ENCODE measurements at places on chromosomes 1 and 21.

DNA sequence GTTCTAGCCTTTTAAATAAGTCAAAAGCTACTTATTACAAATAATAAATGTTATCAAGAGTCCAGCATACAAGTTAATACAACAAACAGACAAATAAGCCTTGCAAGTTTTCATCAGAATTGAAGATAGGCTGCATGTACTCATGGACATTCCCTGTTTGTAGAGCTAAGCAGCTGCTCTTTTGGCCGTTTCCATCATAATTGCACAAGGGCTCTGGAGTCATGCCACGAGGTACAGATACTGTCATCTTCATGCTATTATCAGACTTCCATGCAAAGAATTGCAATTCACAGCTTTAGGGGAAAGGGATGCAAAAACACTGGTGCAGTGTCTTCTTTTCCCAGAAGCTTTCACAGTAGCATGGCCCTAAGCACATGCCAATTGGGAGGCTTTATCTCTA, 52.8 kb upstream of the TBX15 start:
- DNase-seq: no peak

GRCh38 chr1:94253456-94254017, 16.2 kb upstream of the ARHGAP29 start:
- no peak for DNase-seq

DNA sequence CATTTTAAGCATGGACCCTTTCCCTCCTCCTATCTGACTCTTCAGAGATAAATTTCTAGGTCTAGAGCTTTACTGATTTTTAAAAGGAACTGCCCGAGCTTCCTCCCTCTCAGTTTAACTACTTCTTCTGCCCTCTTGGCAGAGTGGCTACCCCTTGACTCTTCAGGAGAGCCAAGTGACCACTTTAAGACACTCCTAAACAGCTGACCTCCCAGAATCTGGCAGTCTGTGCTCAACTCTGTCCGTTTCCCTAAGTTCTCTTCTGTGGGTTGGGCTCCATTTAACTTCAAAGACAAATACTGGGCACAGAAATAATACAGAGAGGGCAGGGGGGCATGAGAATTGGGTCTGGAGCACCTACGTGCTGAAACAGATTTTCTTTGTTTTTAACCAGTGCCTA, 196.3 kb upstream of the FOXD3 start:
- DNase-seq: no peak

DNA sequence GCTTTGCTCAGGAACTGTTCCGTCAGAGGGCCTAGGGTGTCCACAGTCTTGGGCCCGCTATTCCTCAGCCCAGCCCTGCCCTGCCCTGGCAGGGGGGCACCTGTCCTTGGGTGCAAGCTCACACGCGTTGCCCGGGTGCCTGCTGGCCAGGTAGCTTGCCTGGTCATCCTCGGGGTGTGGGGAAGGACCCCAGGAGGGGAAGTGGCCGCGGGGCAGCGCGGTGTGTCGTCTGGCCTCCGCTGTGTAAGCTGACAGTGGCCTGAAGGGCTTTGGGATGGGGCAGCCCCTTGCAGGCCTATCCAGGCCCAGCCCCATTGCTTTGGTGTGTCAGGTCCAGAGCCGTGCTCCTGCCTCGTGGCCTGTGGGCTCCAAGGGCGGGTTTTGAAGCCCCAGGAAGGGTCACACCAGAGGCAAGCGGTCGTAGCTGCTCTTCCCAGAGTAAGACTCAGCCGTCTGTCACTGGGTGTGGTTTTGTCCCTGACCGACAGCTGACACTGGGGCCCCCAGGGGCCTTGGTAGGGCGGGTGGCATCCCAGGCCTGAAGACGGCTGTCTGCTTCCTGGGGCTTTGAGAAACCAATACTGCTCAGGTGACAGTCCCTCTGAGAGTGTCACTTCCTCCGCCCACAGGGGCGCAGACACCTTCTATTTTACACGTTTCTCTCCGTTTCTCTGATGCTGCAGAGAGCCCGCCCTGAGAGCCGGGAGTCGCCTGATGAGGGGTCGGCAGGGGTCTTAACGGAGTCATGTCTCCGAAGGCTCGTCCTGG, 72.1 kb downstream of the SKI start:
- no peak for DNase-seq

GRCh38 chr1:17558954-17559614, 19.6 kb downstream of the ARHGEF10L start:
- DNase-seq: no peak

- DNase-seq: peak; percentile 35
Measured at GRCh38 chr1:53502641-53503432, 43.6 kb downstream of the DMRTB1 start.

DNA sequence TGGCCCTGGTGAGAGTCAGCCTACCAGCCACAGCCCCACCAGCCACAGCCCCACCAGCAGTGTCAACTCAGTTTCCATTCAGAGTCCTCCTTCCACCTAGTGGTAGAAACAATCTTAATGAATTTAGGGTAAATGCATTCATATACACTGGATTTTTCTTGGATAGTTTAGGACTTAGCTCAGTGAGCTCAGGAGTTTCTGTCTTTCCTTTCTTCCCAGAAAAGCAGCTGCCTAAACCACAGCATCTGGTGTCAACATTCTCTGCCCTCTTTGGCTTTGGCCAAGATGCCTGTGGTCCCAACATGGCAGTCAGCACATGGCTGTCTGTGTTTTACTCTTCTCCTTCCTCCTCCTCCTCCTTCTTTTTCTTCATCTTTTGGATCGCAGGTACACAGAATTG, 94.0 kb downstream of the CLIC6 start:
- no peak for DNase-seq

GRCh38 chr1:199218065-199218464, 579.2 kb downstream of the PTPRC start:
- DNase-seq: no peak

DNA sequence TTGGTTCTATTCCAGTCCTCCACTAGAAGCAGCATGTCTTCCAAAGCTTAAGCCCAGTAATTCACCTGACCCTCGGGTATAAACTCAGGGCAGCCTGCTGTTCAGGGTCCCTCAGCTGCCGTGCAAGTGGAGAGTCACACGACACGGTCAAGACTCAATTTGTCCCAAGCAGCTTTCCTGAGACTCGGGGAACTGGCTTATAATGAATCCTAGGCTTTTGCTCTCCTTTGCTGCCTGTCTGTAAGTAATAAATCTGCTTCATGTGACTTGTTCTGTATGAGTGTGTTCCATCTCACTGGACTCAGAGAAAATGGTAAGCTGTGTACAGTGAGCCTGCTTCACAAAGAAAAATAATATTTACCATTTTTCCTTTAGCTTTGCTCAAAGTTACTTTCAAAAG, 119.8 kb downstream of the CYYR1 start:
- DNase-seq: no peak

DNA sequence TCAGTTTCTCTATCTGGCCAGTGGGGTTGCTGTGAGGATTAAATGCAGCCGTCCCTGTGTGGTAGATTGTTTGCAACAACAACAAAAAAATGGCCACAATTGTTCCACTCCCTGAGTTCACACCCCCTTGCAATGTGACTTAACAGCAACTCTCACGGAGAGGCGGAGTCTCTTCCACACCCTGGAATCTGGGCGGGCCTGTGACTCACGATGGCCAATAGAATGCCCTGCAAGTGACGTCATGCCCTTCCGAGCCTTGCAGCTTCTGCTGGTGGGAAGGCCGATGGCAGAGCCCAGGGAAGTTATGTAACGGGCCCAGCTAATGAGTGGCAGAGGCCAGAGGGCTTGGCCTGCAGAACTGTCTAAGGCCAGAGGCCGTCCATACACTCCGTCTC, 87.9 kb downstream of the RIPK4 start:
- peak; percentile 98 for DNase-seq

DNA sequence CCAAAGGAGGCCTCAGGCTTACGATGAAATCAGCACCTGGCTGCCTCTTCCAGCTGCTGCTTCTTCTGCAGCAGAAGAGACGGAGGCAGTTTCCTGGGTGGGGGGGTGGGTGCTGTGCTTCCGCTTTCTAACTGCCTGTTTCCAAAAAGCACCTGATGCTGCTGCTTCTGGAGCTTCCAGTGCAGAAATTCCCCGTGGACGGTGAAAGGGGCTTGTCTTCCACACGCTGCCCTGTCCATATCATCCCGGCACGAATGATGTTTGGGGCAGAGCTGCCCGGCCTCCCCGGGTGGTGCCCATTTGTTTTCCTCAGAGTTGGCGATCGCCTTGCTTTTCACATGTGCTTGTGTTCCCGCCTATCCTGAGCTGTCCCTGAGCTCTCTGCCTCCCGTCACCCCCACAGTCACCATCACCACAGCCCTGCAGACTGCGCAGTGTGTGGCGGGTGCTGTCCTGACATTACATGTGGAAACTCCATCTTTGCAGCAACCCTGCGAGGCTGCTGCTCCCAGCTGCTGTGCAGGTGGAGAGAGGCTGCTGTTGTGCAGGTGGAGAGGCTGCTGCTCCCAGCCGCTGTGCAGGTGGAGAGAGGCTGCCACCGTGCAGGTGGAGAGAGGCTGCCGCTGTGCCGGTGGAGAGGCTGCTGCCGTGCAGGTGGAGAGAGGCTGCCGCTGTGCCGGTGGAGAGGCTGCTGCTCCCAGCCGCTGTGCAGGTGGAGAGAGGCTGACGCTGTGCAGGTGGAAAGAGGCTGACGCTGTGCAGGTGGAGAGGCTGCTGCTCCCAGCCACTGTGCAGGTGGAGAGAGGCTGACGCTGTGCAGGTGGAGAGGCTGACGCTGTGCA, 1.8 kb downstream of the TTLL10 start:
- DNase-seq: peak; percentile 94

GRCh38 chr1:42177541-42177981, 13.0 kb upstream of the GUCA2A start:
- DNase-seq: peak; percentile 44

- no peak for DNase-seq
Measured at GRCh38 chr1:221878134-221878533, 136.2 kb upstream of the DUSP10 start.

DNA sequence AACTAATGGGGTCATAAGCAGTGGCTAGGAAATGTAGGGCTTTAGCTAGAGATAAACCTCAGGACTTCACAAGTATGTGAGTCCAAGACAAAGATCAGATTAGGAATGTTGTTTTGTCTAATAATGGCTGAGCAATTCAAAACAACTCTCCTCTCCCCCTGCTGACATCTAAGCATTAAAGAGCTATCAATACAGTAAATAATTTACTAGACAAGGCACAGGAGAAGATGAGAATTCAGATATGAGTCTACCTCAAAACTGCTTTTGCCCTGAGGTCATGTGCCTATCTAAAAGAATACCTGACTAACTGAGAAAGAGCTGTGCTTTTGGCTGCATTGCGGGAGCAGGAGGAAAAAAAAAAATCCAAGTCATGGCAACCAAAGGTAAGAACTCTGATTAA, 86.8 kb downstream of the SPATA17 start:
- DNase-seq: no peak

DNA sequence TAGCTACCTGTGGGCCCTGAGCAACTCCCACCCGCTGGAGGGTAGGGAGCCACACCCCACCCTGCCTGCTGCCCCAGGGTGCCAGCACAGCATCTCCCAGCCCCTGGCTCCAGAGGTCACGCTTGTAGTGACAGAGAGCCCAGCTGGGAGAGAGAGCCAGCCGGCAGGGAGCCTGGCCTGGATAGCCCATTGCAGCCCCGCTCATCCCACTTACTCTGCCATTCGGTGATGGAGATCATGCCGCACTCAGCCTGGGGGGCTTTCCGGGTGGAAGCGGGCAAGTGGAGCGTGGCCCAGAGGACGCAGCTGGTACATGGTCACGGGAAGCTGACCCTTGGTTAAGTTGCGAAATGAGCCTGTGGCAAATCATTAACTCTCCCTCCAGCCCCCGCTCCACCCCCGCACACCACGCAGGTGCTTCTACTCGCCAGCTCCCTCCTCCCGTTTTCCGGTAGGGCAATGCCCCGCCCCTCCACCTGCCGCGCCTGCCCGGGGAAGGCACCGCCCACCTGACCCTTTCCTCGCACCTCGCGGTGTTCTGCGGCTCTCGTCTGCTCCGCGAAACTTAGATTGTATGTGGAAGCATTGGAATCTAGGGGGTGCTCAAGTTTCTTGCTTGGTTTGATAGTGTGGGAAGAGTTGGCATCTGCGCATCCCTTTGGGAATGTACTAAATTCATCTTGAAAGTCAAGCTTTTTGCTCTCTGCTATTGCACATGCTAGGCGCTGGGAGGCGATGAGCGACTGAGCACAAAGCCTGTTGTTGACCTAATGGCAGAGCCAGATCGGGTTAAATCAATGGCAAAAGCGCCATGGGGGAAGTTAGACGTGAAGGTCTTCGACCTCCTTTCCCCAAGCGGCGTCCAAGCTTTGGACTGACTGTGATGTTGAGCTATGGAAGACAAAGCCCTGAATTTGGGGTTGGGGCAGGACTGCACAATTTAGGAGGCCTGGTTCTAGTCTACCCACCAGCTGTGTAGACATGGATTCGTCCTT, at the start of gene GOLT1A:
TSS of gene GOLT1A (minus strand) at position 321 of the 995 bp plus-strand sequence. CDS start at position 239, 82 bp downstream.
- peak; percentile 99 for DNase-seq

GRCh38 chr1:89871768-89872473, 51.1 kb downstream of the LRRC8D start:
- no peak for DNase-seq

DNA sequence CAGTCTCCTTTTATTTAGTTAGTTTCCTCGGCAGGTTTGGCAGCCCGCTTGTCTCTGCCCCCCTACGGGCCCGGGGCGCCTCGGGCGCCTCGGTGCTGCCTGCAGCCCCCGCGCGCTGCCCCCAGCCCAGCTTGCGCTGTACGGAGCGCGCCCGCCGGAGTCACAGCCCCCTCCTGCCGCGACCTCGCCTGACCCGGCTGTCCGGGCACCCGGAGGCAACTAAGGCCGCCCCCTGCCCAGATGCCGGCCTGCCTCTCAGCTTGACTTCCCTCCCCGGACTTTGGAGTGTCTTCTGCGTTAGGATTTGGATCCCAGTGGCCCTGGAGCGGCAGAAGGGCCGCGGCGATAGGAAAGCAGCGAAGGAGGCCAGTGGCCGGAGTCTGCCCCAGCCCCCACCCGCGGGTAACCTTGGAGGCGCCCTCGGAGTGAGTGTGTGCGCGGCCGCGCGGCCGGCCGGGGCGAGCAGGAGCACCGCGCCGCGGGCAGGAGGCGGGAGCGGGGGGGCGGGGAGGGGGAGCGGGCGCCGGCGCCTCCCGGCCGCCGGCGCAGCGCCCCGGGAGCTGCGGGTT, 7.6 kb downstream of the CDKN2C start:
- DNase-seq: peak; percentile 89

- DNase-seq: peak; percentile 52
Measured at GRCh38 chr1:109249654-109250401, 489 bp downstream of the CELSR2 start.

DNA sequence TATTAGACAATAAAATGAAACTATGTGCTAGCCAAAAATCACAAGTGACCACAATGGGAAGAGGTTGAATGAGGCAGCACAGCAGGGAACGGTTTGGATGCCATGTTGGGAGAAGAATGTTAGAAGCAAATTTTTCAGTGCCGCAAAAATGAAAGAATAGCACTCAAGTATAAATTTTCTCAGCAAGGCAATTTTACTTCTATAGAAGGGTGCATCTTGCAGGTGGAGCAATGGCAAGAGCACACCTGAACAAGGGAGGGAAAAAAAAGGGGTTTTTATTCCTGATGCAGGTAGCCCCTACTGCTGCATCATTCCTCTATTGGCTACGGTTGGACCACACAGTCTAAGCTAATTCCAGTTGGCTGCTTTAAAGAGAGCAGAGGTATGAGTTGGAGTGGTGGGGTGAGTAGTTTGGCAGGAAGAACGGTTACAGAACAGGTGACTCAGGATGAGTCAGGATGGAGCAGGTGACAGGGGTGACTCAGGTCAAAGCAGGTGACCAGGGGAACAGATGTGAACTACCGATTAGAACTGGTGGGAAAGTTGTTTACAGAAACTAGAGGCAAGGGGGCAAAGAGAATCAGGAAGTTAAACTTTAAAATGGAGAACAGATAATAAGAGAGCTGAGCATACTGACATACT, 301.1 kb upstream of the NRIP1 start:
- DNase-seq: peak; percentile 81

Measured in DMS53 (cell line).